ENCODE measurements at places on chromosomes 1 and 21.

GRCh38 chr1:156750191-156750672 is 1.2 kb downstream of the HDGF start:
- DNase-seq = peak; percentile 92

DNA sequence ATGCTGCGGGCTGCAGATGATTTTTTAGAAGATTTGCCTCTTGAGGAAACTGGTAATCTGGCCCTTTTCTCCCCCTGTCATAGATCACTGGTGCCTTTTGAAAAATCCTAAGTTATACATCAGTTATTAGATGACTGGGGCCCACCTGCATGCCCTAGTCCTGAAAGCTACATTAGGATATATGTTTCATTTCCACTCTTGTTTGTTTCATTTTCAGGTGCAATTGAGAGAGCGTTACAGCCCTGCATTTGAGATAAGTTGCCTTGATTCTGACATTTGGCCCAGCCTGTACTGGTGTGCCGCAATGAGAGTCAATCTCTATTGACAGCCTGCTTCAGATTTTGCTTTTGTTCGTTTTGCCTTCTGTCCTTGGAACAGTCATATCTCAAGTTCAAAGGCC is 8.1 kb upstream of the IFI44 start:
- no peak for DNase-seq

GRCh38 chr1:21514245-21514644 is 5.0 kb downstream of the ALPL start:
- DNase-seq = no peak

DNA sequence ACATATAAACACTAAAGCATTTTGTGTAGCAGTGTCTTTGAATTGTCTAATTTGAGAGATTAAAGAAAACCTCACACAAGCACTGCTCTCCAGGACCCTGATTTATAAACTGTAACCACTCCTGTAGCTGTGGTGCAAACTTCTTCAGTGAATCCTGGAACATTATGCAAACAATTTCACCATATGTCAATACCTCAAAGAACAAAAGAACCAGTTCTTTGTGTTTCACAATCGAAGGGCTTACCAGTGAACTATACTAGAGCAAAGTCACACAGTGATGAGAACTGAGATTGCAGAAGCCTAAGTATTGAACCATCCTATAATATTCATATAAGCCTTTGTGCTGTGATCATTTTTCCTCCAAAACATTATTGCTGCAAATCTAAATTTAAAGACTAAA is 21.5 kb downstream of the DPH5 start:
- peak; percentile 71 for DNase-seq

DNA sequence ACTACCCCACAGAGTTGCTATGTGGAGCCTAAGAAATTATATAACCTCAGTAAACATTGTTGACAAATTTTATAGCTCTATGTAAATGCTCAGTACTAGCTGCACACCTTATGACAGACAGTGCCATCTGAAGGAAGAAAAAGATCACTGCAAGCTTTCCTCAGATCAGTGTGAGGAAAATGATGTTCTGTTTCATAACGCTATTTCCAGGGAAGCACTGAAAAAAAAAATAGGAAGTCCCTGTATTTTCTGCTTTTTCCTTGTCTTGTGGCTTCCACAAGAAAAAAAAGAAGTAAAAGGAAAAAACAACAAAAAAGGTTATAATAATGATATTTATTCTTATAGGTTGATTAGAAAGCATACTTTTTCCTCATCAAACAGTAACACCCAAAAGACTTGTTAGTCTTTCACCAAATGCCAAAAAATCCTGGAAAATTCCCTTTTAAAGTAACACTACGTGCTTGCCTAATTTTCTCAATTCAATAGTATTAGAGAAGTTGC is 23.2 kb downstream of the LYST start:
- peak; percentile 41 for DNase-seq

DNA sequence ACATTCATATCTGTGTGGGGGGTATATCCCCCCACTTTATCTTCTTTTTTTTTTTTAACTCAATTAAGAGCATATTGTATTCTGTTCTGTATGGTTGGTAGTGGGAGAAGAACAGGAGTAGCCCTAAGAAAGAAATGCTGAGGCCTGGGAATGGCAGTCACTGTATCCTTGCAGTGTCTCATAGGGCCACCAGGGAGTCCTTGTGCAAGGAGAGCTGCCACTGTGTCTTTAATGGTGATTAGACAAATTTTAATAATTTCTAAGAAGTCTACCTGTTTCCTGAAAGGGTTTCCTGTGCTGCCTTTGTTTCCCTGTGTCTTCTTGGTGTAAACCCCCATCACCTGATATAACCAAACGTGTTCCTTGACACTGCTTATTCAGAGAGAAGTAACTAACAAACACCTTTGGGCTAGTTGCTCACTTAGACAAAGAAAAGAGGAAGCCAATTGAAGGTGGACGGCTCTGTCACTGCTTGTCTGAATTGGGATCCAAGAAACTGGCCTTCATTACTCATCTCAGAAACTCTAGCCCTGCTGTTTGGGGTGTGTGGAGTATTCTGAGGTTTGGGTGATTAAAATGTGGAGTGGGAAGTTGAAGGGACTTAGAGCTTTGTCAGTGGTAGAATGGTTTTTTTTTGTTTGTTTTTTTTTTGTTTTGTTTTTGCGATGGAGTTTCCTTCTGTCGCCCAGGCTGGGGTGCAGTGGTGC is 15.2 kb downstream of the GIPC2 start:
- DNase-seq = peak; percentile 82

DNA sequence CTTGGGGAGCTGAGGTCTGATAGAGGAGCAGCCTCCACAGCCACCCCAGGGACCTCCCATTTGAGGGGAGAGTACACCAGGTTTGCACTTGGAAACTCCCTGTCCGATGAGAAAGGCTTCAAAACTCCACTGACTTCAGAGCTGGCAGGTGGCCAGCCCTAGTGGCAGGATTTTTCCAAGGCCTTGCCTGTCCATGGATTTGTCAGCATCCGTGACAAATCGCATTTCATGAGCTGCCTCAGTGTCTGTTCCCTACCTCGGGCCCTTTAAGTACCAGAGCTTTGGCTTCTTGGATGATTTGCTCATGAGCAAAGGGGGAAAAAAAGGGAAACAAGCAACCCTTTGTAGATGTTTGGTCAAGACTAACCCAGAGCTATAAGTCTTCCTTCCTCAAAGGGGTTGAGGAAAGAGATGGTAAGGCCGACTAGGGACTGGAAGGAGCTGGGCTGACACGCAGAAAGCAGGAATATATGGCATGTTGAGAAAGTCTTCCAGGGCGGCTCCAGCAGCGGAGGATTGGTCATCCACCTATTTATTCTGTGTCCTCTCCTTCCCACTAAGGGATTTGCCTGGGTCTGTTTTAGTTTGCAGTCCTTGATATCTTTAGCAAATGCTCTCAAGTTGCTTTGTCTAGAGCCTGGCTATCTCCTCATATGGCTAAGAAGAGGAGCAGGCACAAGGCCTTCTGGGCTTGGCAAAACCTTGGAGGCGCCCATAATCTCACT is 2.7 kb upstream of the HSPG2 start:
- DNase-seq = peak; percentile 98

- DNase-seq = peak; percentile 10
Measured at GRCh38 chr1:119251751-119252150, 111.3 kb upstream of the WARS2 start.

DNA sequence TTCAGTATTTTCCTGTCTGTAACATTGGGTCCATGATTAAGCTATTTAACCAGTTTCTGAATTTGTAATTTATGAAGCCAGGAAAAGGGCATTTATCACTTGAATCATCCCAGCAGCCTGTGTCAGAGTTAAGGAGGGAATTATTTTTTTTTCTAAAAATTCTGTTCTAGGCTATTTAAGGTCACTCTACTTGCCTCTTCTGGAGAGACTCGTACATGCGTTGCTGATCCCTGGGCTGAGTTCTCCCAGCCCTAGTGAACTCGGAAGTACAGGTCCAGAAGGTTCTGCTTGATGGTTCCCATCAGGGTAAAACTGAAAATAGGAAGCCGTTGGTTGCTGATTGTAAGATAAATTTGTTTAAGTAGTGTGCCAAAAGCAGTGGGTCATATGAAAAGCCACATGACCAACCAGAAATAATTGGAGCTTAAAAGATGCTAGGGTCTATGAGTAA is 90.7 kb downstream of the GPR88 start:
- no peak for DNase-seq

GRCh38 chr21:39674801-39675200 is 62.1 kb downstream of the B3GALT5 start:
- no peak for DNase-seq

DNA sequence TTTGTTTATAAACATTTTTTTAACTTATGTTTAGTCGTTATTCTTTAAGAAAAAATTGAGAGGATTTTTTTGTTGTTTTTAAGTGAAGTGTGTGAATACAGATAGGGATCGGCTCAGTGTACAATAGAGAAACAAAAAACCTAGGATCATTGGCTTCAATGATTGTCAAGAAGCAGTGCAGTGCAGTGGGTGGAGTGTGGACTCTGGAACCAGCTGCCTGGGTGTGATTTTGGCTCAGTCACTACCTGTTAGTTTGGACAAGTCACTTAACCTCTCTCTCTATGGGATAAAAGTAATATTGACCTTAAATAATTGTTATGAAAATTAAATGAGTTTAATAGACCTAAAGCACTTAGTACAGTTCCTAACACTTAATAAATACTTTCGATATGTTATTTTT is 41.3 kb downstream of the SCCPDH start:
- DNase-seq = no peak

GRCh38 chr1:27253596-27253995 is 19.2 kb downstream of the WDTC1 start:
- no peak for DNase-seq

All from mammary epithelial cell (primary cell).